ENCODE measurements at places on chromosomes 5 and 9. TPM values are rescaled to one million over a fixed set of nuclear protein-coding genes. Genes with fewer than 3 reads are reported as not detected.

- DNase-seq, result no peak
These were observed 120.2 kb upstream of the TRIM32 start for GRCh38 chr9:116566677-116567488.

DNA sequence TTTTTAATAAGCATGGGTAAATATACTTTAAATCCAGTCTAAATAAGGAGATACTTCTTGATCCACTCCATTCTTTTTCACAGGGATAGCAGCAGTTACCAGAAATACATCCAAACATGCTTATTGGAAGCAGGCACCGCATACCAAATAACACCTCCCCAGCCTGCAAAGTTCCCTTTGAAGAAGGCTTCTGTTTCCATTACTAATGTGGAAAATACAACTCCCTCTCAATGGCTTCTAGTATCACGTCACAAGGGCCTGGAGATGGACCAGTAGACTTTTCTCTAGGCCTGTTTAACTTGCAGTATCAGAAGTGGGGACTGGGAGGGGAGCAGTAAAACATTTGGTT lies 20.8 kb downstream of the TMEM245 start:
- peak; percentile 44 for DNase-seq

DNA sequence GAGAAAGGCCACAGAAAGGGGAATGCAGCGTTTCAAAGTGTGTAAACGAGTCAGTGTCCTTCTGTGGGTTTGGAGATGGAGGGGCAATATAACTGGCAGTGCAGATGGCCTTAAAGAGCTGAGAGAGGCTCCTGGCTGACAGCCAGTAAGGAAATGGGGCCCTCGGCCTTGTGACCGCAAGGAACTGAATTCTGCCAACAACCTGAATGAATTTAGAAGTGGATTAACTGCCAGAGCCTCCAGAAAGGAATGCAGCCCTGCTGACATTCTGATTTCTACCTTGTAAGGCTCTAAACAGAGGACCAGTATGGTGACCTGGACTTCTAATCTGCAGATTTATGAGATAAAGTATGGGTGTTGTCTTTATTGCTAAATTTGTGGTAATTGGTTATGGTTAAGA lies 17.5 kb upstream of the NREP start:
- no peak for DNase-seq

DNA sequence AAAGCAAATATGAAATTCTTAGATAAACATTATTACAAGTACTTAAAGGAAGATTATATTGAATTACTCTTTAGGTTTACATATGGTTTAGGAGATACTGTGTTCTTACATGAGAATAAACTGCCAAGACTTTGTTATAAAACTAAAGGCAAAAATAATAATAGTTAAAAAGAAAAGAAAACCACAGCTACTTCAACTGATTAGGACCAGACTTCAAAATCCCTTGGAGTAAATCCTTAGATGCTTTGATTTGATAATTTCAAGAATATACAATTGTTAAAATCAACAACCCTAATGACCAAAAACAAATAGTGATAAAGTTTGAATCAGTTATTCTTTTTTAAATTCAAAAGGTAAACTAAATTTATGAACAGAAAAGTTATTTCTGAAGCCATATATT lies 389.6 kb upstream of the COX7C start:
- DNase-seq, result no peak

- DNase-seq, result no peak
These were observed 41.0 kb downstream of the CCNJL start for GRCh38 chr5:160271396-160271795.

DNA sequence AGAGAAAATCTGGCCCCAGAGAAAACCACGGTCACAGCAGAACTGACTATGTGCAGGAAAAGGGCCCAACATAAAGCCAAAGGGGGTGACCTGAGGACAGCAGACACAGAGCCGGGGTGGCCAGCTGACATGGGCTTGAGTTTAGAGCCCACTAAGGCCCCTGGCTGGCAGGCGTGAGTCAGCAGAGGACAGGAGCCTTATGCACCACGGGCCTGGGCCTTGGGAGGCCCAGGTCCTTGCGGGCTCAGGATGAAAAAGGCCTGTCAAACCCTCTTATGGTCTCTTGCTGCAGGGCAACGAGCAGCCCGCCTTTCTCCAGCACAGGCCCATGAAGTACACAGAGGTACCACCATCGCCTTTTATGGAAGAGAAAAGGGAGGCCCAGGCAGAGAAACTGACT lies 19.7 kb downstream of the STK10 start:
- DNase-seq, result no peak

- DNase-seq, result peak; percentile 52
These were observed 326.5 kb downstream of the ZSWIM6 start for GRCh38 chr5:61658592-61659008.

GRCh38 chr5:15346738-15347137 lies 153.2 kb upstream of the FBXL7 start:
- DNase-seq, result no peak

DNA sequence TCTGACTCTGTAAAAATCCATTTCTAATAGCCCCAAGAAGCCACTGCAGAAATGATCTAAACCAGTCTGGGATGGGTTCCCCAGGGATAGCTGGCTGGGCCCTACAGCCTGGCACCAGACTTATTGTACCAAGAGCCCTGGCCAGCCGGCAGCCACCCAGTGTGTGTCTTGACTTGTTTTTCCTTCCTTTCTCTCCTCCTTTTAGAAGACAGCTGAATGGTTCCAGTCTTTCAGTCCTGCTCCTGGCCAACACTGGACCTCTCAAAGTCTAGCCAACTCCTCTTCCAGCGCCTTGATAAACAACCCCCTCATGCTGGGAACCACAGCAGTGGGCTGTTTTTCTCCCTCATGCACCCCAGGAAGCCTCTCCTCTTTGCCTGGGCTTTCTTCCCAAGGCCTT lies 34.1 kb downstream of the ATOX1 start:
- no peak for DNase-seq

GRCh38 chr5:169721771-169722170 lies 84.7 kb downstream of the DOCK2 start:
- DNase-seq, result no peak

Gene UAP1L1
- 2.3 TPM for polyA plus RNA-seq

Gene SOWAHA
- not detected for polyA plus RNA-seq

Gene SHLD3
- 3.9 TPM for polyA plus RNA-seq

Gene LCN1
- not detected for polyA plus RNA-seq

All from muscle of arm (tissue), 14 donors.